ENCODE measurements at places on chromosomes 6 and 20.
A peak's percentile ranks its signal among the peaks of the same experiment; 100 is the strongest.

DNA sequence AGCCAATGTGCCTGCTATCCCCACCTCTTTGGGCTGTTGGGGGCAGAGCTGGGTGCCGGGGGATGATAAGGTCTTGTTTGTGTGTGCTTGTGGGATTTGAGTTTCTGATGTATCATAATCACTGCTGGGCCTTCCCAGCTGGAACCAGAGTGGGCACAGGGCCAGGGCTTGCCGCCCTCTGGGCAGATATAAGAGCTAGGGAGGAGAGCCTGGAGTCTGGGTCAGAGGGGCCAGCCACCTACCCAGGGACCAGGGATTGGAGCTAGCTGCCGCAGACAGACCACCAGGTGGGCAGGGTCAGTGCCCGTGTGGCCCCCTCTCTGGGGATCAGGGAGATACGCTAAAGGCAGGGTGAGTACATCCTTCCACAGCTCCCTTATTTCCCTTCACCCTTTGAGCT lies 3.1 kb upstream of the TLDC2 start:
- DNase-seq: no peak

- no peak for DNase-seq
Observed at GRCh38 chr20:44719841-44720240, 4.7 kb downstream of the CCN5 start.

- no peak for DNase-seq
Observed at GRCh38 chr6:45566882-45567281, 189.1 kb upstream of the SUPT3H start.

DNA sequence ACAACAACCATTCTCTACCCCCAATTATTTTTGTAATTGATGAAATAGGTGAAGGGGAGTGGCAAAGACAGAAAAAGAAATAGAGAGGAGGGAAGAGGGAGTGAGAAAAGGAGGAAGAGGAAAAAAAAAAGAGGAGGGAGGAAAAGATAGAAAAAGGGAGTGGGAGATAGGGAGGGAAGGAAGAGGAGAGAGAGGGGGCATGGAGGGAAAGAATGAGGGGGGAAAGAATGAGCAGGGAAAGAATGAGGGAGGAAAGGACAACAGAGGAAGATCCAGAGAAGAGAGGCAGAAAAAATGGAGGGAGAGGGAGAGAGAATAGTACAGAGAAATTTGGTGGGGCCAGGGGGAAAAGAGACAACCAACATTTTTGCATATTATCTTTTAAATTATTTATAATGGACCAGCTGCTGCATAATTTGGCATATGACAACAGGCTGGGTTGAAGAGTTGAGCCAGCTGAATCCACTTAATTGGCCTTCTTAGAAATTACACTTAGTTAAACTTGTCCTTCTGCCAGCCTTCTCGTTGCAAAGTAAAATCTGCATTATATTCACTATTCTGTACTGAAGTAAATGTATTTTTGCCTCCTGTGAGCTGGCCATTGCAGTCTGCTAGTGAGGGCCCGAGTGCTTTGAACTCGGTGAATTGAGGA lies 101.0 kb downstream of the ARHGAP18 start:
- no peak for DNase-seq

GRCh38 chr20:17648791-17649730 lies 33.0 kb downstream of the RRBP1 start:
- DNase-seq: peak; percentile 24

GRCh38 chr20:40393197-40394079 lies 295.6 kb downstream of the MAFB start:
- DNase-seq: no peak

GRCh38 chr6:21955053-21955595 lies 341.7 kb downstream of the PRL start:
- no peak for DNase-seq

DNA sequence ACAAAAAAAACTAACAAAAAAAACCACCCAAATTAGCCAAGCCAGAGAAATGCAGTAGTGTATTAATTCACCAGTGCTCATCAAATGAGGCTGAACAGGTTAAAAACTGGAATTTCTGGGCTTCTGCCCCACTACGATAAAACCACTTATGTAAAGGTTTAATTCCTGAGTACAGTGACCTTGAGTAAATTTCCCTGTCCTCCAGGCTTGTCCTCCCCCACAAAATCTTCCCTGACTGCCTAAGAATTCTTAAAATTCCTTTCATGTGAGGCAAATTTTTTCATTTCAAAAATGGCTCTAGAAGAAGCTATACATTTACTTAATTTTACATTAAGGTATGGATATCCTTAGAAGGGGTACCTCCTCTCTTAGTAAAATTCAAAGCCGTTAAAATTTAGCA lies 80.1 kb upstream of the ID4 start:
- DNase-seq: no peak

DNA sequence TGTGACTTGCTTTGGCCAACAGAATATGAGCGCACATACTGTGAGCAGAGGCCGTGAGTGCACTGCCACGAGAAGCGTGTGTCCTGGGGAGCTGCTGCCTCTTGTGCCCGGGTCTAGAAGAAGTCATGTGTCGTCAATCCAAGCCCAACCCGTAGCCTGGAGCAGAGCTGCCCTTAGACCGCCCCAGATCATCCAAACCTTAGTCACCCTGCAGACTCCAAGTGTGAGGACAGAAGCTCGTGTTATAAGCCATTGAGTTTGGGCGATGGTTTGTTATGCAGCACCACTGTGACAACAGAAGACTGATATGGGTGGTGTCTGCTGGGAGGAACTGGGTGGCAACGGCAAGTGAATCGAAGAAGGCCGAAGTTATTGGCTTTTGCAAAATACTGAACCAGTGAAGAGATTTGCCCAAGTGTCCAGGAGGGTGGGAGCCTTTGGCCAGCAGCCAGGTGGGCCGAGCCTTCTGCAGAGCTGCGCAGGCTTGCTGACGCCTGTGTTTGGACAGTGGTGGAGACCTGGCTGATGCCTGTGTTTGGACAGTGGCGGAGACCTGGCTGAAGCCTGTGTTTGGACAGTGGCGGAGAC lies 101.3 kb upstream of the SULF2 start:
- DNase-seq: no peak
